Suppressor macrophage (primary cell): ENCODE measurements at places on chromosomes 1 and 21.

DNA sequence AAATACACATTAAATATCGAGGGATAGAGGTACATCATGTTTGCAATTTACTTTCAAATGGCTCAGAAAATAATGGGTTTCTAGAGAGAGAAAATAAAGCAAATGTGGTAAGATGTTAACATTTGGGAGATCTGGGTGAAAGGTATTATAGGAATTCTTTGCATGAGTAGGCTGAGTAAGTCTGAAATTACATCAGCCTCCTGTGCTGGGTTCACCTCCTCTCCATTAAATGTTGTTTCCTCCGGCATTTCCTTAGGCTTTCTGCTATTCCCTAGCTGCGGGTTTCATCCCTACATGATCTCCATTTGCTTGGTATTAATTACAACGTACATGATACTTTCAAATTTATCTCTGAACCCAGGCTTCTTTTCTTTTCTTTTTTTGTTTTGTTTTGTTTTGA lies 31.6 kb downstream of the ZMYND12 start:
- DNase-seq = no peak

- DNase-seq = peak; percentile 53
Observed at GRCh38 chr1:112614460-112615065, 4.4 kb downstream of the ST7L start.

DNA sequence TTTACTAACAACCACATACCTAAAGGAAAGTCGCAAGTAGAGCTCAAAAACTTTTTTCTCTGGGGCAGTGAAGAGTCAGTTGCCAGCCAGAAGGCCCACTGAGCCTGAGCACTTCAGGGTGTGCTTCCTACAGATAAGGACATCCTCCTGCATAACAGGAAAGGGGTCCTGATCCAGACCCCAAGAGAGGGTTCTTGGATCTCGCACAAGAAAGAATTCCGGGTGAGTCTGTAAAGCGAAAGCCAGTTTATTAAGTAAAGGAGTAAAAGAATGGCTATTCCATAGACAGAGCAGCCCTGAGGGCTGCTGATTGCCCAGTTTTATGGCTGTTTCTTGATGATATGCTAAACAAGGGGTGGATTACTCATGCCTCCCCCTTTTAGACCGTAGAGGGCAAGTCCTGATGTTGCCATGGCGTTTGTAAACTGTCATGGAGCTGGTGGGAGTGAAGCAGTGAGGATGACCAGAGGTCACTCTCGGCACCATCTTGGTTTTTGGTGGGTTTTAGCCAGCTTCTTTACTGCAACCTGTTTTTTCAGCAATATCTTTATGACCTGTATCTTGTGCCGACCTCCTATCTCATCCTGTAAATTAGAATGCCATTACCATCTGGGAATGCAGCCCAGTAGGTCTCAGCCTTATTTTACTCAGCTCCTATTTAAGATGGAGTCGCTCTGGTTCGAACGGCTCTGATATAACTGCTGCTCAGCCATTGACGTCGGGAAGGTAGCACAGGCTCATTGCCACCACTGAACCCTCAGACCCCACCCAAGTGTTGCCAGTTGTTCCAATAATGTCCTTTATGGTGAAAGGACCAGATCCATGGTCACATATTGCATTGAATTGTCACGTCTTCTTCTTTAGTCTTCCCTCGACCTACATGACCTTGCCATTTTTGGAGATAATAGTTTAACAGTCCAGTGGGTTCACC lies 96.6 kb upstream of the ERRFI1 start:
- DNase-seq = no peak

GRCh38 chr1:200694738-200695137 lies 25.0 kb upstream of the DDX59 start:
- no peak for DNase-seq

DNA sequence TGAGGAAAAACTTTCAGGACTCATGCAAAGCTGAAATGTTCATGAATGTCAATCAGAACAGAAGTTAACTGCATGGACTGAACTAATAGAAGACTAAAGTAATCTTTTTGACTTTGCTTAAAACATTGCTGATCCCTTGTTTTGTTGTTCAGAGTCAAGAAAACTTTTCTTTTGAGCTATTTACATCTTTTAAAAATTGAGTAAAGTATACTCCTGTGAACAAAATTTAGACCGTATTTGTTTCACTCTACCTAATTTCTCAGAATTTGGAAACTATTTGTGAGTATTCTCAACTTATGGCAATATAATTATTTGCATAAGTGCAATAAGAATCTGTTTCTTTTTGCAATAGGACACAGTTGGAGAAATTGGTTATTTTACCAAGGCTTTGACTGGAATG lies 41.1 kb downstream of the INPP5B start:
- DNase-seq = no peak

DNA sequence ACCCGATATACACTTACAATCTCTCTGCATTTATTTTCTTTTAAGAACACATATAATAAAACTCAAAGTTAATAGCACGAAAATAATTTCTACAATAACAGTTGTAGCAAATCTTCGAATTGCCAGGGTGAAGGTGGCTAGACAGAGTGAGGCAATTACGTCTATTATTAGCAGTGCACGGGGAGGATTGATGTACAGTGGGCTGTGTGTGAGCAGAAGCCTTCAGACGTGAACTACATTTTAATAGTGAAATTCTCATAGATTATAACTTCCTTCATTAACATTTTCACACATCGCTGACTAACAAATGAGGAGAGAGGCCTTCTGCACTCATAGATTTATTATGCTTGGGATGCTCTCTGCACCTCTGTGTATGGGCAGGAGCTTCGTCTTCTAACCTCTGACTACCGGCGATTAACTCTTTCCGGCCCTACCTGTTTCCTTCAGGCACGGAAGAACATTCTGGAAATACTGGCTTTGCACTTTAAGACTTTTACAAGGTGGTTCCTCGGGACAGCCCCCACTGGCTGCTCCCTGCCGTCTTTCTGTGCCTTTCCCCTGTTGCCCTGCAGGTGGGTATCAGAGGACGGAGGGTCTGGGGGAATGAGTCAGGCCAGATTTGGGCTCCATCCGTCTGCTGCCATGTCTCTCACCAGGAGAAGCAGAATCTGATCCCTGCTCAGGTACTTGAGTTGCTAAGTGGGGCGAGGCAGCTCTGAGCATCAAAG lies 200.5 kb downstream of the CAMTA1 start:
- no peak for DNase-seq

- DNase-seq = peak; percentile 68
Observed at GRCh38 chr1:159790237-159790917, 9.6 kb downstream of the DUSP23 start.

DNA sequence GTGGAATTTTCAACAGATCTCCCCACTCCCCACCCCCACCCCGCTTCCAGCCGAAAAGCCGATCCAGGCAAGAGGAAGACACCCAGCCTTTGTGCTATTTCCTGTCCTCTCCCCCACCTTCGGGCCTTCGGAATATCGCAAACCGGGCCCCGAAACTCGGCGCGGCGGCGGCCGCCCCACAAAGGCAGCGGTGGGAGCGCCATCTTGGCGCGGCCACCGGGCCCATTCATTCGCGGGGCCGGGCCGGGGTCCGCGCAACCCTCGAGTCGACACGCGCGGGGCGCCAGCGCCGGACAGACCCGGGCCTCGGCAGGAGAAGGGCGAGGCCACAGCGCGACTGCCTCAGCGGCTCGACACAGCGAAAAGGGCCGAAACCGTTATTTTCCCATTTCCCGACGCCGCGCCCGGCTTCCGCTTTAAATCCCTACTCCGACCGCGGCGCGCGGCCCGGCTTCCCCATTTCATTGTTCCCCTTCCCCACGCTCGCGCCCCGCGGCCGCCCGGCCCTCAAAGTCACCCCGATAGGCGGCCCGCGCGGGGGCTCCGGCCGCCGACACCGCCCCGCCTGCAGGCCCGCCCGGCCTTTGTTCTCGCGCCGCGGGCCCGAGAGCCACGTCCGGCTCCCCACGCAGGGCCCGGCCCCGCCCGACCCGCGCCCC lies 911 bp downstream of the GNB1 start:
- DNase-seq = peak; percentile 93

GRCh38 chr1:94235189-94236012 lies 2.0 kb downstream of the ARHGAP29 start:
- DNase-seq = no peak

DNA sequence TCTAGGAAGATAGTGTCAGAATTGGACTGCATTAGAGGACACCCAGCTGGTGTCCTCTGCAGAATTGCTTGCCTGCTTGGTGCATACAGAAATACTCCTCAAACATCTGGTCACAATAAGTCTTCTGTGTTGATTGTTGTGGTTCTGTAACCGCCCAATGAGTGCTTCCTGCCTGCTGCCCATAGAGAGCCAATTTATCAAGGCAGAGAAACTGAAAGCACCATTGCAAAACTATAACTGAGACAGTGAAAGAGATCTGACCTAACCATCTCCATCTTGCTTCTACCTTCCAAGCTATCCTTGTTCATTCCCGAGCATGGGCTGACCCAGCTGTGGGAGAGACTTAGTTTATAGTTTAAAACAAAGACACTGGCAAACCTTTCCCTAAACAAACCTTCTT lies 462.4 kb upstream of the RGS18 start:
- DNase-seq = no peak

DNA sequence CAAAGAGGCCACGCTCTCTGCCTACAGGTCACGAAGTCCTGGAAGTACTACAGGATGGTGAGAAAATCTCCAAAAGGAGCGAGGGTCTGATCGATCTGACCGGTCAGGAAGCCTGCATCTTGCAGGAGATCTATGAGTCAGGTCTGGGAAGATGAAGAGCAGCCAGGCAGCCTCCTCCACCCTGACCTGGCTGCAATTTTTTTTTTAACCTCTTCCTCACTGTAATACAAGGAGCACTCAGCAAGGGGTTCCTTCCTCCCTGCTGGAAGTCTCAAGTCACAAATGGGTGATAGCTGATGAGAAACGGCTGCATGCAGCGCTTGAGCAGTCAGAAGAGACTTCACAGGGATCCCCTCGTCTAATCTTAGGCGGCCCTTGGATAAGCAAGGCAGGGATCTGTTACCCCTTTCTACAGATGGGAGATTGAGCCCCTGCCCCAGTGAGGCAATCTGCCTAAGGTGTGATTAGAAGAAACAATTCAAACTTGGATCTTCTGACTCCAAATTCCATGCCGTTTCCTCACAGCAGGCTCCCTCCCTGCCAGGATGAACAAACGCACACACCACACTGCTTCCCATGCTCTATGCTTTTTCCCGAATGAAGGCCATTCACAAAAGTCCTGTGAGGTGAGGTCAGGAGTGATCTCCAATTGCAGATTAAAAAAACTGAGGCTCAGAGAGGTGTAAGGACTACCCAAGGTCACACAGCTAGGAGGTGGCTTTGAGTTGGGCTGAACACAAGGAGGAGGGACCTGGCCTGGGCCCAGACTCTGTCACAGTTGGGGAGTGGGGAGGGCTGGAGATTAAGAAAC lies 48.3 kb downstream of the ECE1 start:
- no peak for DNase-seq

DNA sequence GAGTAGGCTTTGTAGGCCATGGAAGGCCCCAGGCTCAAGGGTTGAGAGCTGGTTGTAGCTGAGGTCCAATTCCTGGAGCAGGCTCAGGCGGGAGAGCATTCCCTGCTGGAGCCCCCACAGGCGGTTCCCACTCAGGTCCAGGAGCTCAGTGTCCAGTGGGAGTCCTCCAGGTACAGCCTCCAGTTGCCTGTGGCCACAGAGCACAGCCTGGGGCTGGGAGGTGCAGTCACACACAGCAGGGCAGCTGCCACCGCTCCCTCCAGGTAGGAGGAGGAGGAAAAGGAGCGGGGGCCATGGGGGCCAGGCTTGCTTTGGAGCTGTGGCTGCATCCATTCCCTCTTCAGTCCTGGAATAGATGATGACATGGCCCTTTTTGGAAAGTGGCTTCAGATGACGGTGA lies 2.8 kb downstream of the LINGO4 start:
- DNase-seq = no peak

GRCh38 chr1:97210307-97210706 lies 488.7 kb downstream of the PTBP2 start:
- no peak for DNase-seq
